ENCODE measurements at places on chromosomes 1 and 21. TPM values are rescaled to one million over a fixed set of nuclear protein-coding genes. Genes with fewer than 3 reads are reported as not detected.
A peak's percentile ranks its signal among the peaks of the same experiment; 100 is the strongest.

GRCh38 chr1:112061901-112062320 lies 72.4 kb upstream of the KCND3 start:
- DNase-seq = no peak

GOLT1A gene
- polyA plus RNA-seq = 3.5 TPM

SPOCD1 gene
- 0.45 TPM for polyA plus RNA-seq

DNA sequence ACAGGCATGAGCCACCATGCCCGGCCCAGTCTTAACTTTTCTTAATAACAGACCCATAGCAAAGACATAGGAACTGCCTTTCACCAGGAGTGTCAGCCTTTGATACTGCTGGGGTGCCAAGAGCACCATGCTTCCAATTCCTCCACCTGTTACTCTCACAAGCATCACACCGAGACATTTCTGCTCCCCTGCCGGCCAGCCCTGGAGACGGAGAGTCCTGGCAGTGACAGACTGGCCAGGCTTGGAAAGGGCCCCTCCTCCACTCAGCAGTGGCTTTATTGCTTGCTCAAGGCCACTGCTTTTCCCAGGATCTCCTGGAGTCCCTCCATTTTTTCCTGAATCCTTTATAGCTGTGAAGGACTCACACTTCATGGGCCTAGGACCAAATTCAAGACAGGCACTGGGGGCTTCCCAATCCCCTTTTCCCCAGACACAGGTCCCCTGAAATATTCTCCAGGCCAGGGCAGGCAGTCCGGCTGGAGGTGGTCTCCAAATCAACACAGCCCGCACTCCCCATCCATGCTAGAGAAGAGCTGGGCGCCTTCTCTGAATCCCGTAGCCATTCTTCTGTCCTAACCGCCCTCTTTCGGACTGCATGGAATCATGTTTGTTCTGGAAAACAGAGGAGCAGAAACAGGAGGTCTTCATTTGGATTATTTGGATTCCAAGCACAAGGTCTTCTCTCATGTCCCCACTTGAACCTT lies 25.5 kb upstream of the PTPRF start:
- DNase-seq = no peak

DNA sequence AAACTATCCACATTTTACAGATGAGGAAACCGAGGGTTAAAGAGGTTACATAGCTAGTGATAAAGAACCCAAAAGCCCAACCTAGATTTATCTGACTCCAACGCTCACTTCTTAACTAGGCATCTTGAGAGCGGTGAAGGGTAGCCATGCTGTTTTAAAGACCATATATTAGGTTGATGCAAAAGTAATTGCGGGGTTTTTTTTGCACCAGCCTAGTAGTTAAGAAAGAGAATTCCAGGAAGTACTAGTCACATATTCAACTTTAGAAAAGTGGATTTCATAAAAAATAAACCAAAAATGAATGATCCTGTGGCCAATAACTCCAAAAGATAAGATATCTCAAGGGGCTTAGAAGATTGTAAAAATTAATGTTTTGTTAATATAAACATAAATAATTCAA lies 162.1 kb downstream of the GLUL start:
- DNase-seq = no peak

FAM177B gene
- not detected for polyA plus RNA-seq

OR2T2 gene
- polyA plus RNA-seq = not detected

DNA sequence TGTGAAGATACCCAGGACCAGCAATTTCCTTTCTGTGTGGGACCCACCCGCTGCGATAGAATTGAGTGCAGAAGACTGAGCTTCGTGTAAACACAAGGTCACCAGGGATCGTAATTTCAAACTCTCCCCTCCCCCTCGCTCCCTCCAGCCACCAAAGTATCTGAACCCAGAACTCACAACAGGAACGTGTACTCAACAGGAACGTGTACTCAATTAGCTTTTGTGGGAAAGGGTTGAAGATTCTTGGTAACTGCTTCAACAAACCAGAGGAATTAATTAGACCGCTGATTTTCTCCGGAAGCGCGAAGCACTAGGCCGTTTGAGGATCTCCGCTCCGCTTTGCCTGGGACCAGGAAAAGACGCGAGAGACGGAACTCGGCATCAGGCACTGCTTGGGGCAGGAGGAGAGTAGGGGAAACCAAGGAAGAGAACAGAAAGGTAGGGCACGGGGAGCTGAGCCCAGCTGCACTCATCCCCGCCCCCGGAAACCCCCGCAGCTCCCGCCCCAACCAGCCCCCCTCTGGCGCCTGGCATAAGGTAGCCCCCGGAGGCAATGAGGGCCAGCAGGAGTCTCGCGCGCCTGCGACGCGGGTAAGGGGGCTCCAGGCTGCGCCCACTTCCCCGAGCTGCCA lies 453 bp downstream of the DRAM2 start:
- DNase-seq = peak; percentile 70

RGS8 gene
- polyA plus RNA-seq = 0.12 TPM

POU3F1 gene
- 0.63 TPM for polyA plus RNA-seq

All from left kidney (tissue), 8 donors.